ENCODE measurements at places on chromosomes 1 and 21. TPM values are rescaled to one million over a fixed set of nuclear protein-coding genes. Genes with fewer than 3 reads are reported as not detected.
A peak's percentile ranks its signal among the peaks of the same experiment; 100 is the strongest.

The RGS4 gene
- not detected for total RNA-seq

The SYCP1 gene
- not detected for total RNA-seq

The PDE9A gene
- total RNA-seq = 7.3 TPM

The TRAF3IP3 gene
- 470 TPM for total RNA-seq

The S100A1 gene
- total RNA-seq = not detected

DNA sequence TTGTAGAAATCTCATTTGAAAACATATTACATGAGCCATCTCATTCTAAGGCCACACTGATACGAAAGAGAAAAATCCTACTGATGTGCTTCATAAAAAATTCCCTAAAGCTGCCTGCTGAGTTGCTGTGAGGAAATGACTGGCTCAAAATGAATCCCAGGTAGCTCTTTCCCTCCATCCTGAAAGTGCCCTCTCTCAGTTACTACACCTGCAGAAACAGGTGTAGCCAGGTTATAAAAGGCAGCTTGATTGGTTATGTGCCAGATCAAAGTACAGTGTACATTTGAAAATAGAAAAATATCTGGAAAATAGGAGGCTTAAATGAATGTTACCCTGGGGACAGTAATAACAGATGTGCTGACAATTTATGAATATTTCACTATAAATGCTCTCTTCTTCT is 833.4 kb upstream of the ADGRL4 start:
- no peak for DNase-seq

DNA sequence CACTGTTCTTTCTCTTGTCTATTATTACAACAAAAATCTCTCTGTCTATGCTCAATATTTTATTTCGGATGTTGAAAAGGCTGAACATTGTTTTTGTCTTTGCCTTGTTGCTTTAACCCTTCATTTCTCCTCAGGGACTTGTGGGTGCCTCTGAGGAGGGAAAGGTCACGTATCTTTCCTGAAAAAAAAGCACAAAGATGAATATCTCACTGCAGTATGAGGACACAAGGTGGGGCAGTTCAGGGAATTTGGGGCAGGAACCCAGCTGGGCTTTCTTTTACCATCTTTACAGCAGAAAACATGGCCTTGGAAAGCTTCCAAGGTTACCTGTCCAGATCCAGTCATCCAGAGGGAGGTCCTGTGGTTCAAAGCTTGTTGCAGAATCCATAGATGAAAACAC is 99.1 kb upstream of the LPGAT1 start:
- no peak for DNase-seq

- no peak for DNase-seq
Measured at GRCh38 chr21:16248705-16249104, 518.9 kb downstream of the USP25 start.

DNA sequence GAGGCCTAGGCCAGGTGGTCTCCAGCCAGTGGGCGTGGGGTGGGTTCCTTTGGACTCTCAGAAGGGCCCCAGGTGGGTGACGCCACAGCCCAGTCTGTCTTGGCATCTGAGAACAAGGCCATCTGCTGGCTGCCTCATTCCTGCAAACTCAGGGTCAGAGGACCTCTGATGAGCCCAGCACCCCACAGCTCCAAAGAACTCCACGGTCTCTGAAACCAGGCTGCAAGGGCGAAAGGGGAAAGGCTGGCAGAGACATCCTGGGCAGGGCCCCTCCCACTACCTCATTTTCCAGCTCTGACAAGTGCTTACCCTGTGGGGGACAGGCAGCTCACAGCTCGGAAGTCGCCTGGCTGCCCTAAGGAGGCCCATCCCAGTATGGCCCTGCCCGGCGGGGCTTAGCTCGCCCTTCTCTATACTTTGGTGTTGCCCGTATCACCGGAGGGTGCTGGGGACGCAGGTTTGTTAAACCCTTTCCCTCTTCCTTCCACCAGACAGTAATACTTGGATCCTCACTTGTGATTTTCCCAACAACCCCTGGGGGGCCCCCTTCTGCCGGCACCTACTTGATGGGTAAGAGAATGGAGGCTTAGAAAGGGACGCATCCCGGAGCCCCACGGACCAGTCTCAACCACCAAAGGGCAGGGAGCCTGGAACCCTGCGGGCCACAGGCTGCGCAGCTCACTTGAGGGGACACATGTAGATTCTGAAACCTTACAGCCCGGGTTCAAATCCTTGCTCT is 10.9 kb upstream of the EDN2 start:
- peak; percentile 27 for DNase-seq

GRCh38 chr1:63669151-63669961 is 76.1 kb downstream of the PGM1 start:
- no peak for DNase-seq

DNA sequence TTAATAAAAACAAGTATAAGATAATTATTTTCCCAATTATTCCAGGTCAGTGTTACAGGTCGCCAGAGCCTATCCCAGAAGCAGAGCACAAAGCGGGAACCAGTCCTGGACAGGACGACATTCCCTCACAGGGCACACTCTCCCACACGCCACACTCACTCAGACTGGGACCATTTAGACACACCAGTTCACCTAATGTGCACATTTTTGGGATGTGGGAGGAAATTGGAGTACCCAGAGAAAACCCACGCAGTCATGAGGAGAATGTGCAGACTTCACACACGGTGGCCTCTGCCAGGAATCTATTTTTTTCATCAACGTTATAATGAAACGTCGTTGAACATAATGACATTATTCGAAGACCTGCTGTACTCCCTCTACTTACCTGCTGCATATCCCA is 20.5 kb upstream of the NRDC start:
- no peak for DNase-seq

GRCh38 chr1:177384461-177384860 is 213.7 kb downstream of the BRINP2 start:
- DNase-seq = no peak

DNA sequence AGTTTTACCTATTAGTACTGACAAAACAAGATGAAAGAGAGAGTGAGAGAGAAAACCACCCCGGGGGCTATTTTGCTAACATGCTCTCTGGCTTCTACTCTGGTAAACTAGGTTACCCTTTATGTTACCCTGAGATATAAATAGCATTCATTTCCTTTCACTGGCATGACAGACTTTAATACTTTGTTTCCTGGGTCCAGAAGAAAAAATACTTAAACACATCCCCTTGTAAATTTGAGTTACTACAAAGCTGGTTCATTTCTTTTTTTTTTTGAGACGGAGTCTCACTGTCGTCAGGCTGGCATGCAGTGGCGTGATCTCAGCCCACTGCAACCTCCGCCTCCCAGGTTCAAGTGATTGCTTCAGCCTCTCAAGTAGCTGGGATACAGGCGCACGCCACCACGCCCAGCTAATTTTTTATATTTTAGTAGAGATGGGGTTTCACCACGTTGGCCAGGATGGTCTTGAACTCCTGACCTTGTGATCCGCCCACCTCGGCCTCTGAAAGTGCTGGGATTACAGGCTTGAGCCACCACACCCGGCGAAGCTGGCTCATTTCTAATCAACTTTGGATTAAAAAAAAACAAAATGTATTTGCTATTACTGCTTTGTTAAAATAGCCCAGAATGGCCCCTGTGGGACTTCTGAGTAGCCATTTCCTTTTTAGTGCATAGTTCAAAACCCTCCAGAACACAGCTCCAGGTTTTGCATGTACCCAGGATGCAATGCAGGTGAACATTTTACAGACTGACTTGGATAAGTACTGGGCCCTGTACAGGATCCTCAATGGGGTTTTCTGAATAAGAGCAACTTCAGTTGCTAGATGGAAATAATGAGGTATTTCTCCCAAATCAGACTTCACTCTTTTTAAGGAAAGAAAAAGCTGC is 20.6 kb downstream of the INPP5B start:
- DNase-seq = peak; percentile 38

- no peak for DNase-seq
Measured at GRCh38 chr1:228744356-228744755, 9.1 kb downstream of the RHOU start.

DNA sequence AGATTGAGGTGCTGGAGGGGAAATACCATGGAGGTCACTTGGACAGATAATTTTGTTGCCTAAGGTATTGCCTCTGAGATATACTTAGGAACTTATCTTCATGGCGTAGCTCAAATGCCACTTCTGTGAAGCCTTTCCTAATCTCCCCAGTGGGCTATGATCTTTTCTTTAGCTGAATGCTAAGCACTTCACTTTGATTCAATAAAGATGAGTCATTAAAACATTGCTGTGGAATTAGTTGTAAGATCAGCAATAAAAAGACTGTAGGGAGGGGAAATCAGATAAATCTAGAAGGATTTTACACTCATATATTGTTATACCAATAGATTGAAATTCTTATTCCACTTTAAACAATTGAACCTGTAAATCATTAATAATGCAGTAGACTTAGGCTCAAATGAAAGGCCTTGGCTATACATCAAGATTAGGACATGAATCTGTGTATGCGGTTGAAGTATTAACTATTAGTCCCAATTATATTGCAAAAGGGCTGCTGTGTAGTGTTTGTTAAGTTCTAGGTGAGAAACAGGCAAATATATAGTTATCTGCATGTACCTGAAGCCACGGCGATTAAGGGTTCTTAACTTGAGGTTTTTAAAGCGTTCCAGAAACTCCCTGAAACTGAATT is 19.2 kb upstream of the MAGOH start:
- DNase-seq = no peak

DNA sequence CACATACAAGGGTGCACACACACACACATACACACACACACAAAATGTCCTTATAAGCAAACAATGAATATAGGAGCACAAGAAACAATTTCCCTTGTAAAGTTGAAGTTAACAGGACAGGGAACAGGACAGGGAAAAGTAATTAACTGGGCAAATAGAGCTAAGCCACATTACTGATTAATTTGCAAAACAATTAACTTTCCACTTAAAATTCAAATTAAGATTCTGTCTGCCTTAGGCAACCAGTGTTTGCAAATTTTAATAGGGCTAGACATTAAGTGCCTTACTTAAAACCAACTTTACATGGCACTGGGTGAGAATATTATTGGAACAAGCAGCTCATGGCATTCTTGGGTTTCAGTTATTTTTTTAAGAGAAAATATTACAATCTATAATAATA is 6.8 kb upstream of the CLDN8 start:
- no peak for DNase-seq

DNA sequence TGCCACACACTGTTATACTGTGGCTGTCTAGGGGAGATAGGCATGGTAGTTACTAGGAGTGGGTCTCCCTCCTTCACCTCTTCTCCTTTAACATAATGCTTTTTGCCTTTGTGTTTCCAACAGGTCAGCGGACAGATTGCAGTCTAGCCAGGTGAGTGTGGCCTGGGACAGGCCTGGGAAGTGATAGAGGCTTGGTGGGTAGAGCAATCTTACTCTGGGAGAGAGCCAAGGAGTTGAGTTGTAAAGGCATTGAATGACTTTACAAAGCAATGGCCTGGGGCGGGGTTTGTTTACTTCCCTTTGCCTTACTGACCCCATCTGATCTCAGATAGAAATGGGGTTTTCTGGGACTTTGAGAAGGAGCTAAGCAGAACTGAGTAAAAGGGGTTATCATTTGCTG is 51.0 kb upstream of the IKBKE start:
- no peak for DNase-seq

GRCh38 chr1:213457733-213458132 is 406.7 kb downstream of the RPS6KC1 start:
- DNase-seq = no peak

GRCh38 chr1:209123601-209124000 is 459.9 kb upstream of the CAMK1G start:
- DNase-seq = no peak

DNA sequence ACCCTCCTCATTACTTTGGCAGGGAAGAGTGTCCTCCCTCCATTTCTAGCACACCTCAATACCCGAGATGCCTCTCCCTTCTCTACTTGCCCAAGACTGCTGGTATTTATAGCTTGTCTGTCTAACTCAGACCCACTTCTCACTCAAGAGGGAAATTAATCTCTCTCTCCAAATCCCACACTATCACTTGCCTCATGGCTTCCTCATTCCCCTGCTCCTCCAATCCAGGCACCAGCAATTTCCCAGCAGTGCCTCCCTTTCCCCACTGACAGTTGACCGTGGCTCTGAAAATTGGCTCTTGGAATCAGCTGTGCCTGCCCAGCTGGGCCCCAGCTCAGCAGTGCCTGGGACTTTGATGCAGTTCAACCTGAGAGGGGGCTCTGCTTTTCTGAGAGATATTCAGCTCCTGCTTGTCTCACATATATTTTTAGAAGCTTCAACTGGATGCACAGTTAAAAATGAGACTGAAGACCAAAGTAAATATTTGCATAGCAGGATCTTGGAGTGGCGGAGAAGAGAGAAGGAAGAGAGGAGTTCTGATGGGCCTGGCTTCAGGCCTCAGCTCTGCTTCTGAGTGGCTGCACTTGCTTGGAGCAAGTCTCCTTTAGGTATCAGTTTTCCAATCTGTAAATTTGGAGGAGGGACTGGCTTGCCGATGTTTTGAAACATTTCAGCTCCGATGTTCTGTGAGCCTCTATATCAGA is 81.1 kb upstream of the SPATA6 start:
- DNase-seq = no peak

DNA sequence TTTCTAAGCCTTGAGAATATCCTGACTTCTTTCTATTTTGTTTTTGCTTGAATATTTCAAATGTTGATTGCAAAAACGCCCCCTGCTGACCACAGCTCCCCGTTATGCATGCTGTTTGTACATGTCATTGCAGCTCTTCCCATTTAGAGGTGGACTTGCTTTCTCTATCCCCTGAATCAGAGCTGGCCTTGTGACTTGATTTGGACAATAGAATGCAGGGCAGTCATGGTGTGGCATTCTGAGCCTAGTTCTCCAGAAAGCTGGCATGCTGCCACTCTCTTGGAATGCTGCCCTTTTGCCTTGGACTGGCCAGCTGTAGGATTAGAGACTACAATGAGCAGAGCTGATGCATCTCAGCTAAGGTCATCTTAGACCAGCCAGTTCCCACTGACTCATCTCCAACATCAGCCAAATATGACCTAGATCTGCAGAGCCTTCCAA is 1561.5 kb downstream of the MRPL39 start:
- DNase-seq = no peak

- no peak for DNase-seq
Measured at GRCh38 chr1:81506699-81507098, 294.0 kb upstream of the ADGRL2 start.

- no peak for DNase-seq
Measured at GRCh38 chr1:96515925-96516324, 205.7 kb upstream of the PTBP2 start.

GRCh38 chr1:12615865-12616708 is 1.9 kb downstream of the DHRS3 start:
- no peak for DNase-seq

- no peak for DNase-seq
Measured at GRCh38 chr1:13782634-13783360, 82.8 kb downstream of the PRDM2 start.

GRCh38 chr1:231206856-231207255 is 34.2 kb upstream of the GNPAT start:
- DNase-seq = no peak

Data from CD4-positive, CD25-positive, alpha-beta regulatory T cell (primary cell).